Sigmoid colon (tissue), 7 donors: ENCODE measurements at places on chromosomes 16 and 17. TPM values are rescaled to one million over a fixed set of nuclear protein-coding genes. Genes with fewer than 3 reads are reported as not detected.
A peak's percentile ranks its signal among the peaks of the same experiment; 100 is the strongest.

GRCh38 chr17:50661795-50662391, 27.2 kb downstream of the ABCC3 start:
- DNase-seq, result peak; percentile 81

DNA sequence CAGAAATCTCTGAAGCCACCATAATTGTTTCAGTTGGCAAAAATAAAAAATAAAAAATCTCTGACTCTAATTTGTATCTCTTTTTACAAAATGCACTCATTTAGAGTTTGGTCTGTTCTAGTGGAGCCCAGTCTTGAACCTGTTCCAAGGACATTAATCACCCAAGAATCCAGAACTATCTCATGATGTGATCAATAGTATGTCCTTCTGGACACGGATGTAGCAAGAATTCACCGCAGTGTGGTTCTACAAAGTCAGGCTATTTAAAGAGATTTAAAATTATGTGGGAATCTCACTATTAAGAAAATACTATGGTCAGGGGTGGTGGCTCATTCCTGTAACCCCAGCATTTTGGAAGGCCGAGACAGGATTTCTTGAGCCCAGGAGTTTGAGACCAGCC, 21.8 kb upstream of the ANKFN1 start:
- DNase-seq, result no peak

The KRTAP1-5 gene
- not detected for total RNA-seq

DNA sequence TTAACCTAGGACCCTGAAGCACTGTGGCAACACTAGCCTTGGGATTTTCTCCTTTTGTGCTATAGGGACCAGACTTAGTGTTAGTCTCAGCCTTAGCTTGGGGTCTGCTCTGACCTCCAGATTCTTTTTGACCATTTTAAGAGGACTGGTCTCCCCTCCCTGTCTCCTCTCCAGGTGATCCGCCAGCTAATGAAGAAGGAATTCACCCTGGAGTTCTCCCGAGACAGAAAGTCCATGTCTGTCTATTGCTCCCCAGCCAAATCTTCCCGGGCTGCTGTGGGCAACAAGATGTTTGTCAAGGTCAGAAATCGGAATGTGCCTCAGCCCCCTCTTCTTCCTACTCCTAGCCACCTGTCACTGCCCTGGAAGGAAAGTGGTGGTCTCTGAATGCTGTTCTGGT, 19.5 kb downstream of the ATP2A1 start:
- no peak for DNase-seq

DNA sequence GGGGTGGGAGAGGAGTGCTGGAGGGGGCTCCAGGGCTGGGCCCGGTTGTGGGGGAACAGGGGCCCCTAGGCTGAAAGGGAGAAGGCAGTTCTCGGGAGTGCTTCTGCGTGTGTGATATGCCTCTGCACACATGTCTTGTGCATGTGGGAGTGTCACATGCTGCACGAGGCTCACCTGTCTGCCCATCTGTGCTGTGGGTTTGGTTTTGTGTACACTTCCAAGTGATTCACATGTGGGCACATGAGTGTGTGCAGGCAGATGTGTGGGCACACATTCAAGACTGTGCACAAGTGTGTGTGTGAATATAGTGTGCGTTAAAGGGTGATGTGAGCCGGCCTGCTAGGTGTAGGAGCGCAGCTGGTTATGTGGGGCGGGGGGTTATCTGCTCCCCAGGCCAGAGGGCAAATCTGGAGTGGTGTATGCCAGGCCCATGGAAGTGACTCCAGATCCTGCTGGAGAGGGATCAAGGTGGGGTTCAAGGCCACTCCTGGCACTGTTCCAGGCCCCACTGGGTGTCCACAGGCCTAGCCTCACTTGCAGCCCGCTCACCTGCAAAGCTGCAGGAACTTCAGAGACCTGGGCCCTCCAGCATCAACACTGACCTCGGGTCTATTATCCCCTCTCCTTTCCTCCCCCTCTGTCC, 3.8 kb upstream of the BAHCC1 start:
- DNase-seq, result no peak

The INCA1 gene
- total RNA-seq, result 2.0 TPM

The CRYM gene
- 1.6 TPM for total RNA-seq

DNA sequence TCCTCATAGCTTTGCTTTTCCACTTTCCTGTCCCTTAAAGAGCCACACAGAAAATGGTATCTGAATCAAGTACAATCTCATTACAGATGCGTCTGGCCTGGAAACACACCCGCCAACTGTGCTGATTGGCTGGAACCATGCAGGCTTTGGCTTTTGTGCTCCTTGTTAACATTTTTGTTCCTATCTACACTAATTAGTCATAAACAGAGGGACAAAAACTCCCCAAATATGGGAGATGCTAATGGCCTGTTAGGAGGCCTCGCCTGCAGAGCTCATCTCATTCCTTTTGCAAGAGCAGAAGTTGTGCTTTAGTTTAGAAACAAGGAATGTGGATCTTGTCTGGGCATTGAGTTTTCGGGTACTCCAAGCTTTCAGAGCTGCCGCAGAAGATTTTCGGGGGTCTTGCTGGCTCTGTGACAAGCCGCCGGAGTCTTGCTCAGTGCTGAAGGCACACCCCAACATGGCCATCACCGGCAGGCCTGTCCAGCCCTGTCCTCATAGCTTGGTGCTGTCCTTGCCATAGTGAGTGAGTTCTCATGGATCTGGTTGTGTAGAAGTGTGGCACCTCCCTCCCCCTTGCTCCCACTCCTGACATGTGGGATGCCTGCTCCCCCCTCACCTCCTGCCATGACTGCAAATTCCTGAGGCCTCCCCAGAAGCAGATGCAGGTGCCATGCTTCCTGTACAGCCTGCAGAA, 69.8 kb downstream of the METRNL start:
- peak; percentile 22 for DNase-seq

DNA sequence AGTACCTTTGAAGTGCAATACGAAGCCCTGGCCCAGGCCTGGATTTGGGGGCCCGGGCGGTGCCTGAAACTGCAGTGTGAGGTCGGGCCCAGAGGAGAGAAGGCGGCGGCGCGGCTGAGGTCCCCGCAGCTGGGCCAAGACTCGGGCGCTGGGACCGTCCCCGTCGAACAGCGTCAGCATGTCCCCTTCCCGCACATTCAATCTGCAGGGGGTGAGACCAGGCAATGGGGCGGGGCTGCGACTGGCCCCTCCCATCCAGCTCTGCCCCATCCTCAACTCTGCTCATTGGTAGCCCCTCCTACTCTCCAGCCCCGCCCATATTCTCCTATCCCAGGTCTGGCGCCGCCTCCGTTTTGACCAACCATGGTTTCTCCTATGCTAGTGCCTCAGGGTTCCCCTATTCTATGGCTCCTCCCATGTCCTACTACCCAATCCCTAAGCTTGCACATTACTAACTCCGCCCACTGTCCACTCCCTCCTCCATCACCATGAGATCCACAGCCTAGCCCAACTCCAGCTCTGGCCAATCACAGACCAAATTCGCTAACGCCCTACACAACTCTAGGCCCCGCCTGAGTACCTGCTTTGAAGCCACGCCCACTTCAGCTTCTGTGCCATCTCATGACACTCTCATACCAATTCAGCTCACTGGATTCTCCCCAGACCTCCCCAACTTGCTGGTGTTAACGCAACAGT, 14.4 kb upstream of the CDIPT start:
- DNase-seq, result no peak

GRCh38 chr16:57578521-57579360, 36.3 kb downstream of the ADGRG5 start:
- DNase-seq, result no peak

GRCh38 chr17:18033442-18034099, 5.4 kb downstream of the ATPAF2 start:
- no peak for DNase-seq

DNA sequence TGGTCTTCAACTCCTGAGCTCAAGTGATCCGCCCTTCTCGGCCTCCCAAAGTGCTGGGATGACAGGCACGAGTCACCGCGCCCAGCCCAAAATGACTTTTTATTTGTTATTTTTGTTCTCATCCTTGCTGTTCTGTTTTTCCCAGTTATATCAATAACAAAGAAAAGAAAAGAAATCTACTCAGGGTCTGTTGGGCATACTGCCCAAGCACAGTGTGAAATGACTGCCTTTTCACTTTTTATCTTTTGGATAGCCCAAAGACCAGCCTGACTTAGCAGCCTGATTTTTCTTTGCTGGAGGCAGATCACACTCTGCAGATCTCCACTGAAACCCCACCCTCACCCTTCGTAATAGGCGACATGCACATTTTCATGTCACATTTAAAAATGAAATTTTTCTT, 493.2 kb downstream of the MAF start:
- DNase-seq, result no peak

The HOXB8 gene
- not detected for total RNA-seq
